Stomach (tissue), 19 donors: ENCODE measurements at places on chromosomes 16 and 17.

DNA sequence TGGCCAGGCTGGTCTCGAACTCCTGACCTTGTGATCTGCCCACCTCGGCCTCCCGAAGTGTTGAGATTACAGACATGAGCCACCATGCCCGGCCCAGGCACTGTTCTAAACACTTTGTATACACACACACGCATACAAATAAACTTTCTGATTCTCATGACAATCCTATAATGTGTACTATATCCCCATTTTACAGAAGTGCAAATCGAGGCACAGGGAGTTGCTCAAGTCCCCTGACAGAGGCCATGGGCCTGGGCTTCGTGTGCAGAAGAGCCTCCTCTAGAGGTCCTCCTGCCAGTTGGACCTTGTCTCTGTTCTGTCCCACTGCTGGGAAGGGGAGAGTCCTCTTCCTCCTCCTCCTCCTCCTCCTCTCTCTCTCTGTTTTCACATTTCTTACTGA lies 9.9 kb upstream of the GPRC5B start:
- peaks cover 15% of the 10 kb centered on the region for H3K27me3 ChIP-seq
- DNase-seq, result no peak
- H3K27ac ChIP-seq, result no peak overlapping the region
- H3K4me1 ChIP-seq, result no peaks in the 10 kb centered on the region

DNA sequence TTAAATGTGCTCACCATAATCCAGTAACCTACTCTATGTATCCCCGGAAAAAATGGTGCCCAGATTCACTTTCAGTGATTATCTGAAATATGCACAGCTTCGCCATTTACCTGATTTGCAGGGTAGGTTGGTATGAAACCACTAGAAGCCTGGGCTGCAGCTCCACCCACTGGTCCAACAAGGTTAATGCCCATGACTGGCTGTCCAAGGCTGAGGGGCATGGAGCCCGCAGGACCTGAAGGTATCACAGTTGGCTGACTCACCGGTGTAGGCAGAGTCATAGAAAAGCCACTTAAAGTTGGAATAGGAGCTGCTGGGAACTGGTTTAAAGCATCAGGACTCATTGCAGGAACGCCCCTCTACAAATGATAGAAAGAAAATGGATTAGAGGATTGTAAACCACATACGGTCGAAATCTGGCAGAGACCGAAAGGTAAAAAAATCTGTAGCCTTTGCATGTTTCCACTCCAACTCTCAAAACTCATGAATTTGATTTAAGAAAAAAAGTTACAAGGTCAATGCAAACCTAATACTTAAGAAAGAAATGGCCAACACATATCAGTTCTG lies 38.6 kb downstream of the SYNRG start:
- H3K27ac ChIP-seq, result no peak overlapping the region
- no peaks in the 10 kb centered on the region for H3K27me3 ChIP-seq
- DNase-seq, result peak; percentile 60
- no peaks in the 10 kb centered on the region for H3K4me1 ChIP-seq

DNA sequence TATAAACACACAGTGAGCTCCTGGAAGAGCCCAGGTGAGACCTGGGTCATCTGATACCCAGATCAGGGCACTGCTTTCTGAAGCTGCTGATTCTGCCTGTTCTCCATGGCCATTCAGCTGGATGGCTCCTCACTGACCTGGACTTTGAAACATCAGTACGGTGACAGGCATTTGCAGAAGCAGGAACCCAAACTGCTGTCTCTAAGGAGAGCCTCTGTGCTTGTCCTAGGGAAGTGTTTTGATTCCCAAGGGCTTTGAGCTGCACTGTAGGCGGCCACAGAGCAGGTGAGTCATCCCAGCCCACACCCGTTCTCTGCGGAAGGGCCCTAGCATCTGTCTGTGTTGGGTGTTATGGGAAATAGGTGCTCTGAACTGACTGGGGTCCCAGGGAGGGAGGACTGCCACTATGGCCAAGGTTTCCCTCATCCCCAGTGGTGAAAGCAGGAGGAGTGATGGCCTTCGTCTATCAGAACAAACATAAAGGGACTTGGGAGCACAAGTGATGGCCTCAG lies 60.7 kb upstream of the ADCY9 start:
- no peak overlapping the region for H3K27ac ChIP-seq
- H3K4me1 ChIP-seq, result no peaks in the 10 kb centered on the region
- H3K4me3 ChIP-seq, result no peak overlapping the region
- no peak for DNase-seq
- no peaks in the 10 kb centered on the region for H3K27me3 ChIP-seq

GRCh38 chr16:66346221-66346620 lies 20.3 kb upstream of the CDH5 start:
- DNase-seq, result no peak
- no peaks in the 10 kb centered on the region for H3K36me3 ChIP-seq
- no peak overlapping the region for H3K27ac ChIP-seq
- H3K4me1 ChIP-seq, result no peaks in the 10 kb centered on the region
- no peak overlapping the region for H3K4me3 ChIP-seq

DNA sequence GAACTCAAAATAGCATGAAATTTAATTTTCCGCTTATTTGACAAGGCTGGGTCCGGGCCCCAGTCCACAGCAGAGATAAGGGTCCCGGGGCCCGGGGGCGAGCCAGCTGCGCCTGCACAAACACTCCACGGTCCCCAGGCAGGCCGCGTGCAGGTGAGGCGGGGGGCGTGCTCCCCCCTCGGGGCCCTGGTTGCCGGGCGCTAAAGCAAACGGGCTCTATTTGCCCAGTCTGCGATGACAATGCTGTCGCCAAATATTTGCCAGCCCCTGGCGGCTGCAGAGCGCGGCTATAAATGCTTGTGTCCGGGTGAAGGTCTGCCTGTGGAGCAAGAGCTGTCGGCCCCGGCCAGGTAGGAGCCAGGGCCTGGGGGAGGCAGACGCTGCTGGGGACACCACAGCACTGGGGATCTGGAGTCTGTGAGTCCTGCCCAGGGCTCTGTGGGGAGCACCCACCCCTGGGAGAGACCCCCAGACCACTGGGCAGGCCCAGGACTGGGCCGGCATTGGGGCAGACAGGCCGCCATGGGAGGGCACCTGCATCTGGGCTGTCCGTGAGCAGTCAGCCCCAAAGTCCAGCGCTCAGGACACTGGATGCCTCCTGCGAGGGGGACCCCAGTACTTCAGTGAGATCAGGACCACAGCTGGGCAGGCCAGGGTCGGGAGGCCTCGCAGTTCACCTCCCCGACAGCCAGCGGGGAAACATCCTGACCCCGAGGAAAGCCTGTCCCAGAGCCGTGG lies at the start of gene PERCC1:
Gene PERCC1, plus strand, starts transcription at position 320 of the 738 bp plus-strand sequence. CDS start 1,516 bp downstream, outside the sequence.
- peak within 1 kb of the TSS; percentile 9 for H3K4me3 ChIP-seq
- no peaks in the 10 kb centered on the region for H3K36me3 ChIP-seq
- H3K27ac ChIP-seq, result no peak within 1 kb of the TSS
- H3K27me3 ChIP-seq, result no peaks in the 10 kb centered on the region
- H3K4me1 ChIP-seq, result peaks cover 14% of the 10 kb centered on the region
- DNase-seq, result peak; percentile 79

DNA sequence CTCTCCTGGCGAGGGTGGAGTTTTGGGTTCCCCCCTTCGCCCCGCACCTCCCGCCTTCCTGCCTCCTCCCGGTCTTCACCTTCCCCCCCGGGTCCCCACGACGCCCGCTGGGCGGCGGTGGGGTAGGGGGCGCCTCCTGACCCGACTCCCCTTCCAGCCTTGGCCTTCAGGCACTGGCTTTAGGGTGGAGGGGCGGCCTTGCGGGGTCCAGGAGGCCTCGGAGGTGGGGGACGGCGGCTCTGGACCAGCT lies 2.4 kb downstream of the SLC16A3 start:
- peak overlapping the region; percentile 97 for H3K27ac ChIP-seq
- H3K4me1 ChIP-seq, result peaks cover 73% of the 10 kb centered on the region
- no peak for DNase-seq
- peak overlapping the region; percentile 68 for H3K4me3 ChIP-seq
- no peaks in the 10 kb centered on the region for H3K36me3 ChIP-seq
- H3K27me3 ChIP-seq, result peaks cover 4% of the 10 kb centered on the region

- H3K27me3 ChIP-seq, result peaks cover 92% of the 10 kb centered on the region
- no peaks in the 10 kb centered on the region for H3K36me3 ChIP-seq
- H3K27ac ChIP-seq, result no peak overlapping the region
- H3K4me3 ChIP-seq, result peak overlapping the region; percentile 20
- peaks cover 34% of the 10 kb centered on the region for H3K4me1 ChIP-seq
These were observed 2.4 kb downstream of the TBX4 start for GRCh38 chr17:61454381-61455323.

DNA sequence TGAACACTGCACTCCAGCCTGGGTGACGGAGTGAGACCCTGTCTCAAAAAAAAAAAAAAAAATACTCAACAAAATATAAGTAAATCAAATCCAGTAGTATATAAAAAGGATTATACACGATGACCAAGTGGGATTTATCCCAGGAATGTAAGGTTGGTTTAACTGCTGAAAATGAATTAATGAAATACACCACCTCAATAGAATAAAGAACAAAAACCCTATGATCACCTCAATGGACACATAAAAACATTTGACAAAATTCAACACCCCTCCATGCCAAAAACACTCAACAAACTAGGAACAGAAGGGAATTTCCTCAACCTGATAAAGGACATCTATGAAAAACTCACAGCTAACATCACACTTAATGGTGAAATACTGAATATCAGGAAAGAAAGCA lies 6.6 kb downstream of the MIS12 start:
- H3K4me3 ChIP-seq, result no peak overlapping the region
- no peak overlapping the region for H3K27ac ChIP-seq
- DNase-seq, result no peak
- H3K36me3 ChIP-seq, result peaks cover 31% of the 10 kb centered on the region

DNA sequence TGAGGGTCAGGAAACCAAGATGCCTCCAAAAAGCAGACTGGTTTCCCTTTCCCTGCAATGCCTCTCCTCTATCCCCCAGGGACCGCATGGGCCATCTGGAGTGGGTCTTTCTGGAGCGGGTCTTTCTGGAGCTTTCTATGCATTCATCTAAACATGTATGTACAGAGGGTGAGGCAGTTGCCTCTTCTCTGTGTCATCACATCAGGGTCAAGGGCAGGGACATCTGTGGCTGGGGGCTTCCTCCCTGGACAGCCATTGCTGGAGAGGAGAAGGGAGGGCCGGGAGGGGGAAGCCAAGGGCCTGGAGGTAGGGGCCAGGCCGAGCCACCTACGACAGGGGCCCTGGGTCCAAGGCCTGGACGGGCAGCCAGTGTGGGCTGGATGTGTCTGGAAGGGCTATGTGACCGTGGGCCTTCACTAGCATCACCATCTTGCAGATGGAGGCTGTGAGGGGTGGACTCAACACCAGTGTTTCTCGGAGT lies 840 bp downstream of the ADCY7 start:
- no peaks in the 10 kb centered on the region for H3K27me3 ChIP-seq
- no peak overlapping the region for H3K27ac ChIP-seq
- no peaks in the 10 kb centered on the region for H3K36me3 ChIP-seq
- H3K4me1 ChIP-seq, result peaks cover 73% of the 10 kb centered on the region
